ENCODE measurements at places on chromosomes 3 and 15. TPM values are rescaled to one million over a fixed set of nuclear protein-coding genes. Genes with fewer than 3 reads are reported as not detected.

GRCh38 chr3:5010706-5011554 is 31.7 kb downstream of the BHLHE40 start:
- DNase-seq: no peak

DNA sequence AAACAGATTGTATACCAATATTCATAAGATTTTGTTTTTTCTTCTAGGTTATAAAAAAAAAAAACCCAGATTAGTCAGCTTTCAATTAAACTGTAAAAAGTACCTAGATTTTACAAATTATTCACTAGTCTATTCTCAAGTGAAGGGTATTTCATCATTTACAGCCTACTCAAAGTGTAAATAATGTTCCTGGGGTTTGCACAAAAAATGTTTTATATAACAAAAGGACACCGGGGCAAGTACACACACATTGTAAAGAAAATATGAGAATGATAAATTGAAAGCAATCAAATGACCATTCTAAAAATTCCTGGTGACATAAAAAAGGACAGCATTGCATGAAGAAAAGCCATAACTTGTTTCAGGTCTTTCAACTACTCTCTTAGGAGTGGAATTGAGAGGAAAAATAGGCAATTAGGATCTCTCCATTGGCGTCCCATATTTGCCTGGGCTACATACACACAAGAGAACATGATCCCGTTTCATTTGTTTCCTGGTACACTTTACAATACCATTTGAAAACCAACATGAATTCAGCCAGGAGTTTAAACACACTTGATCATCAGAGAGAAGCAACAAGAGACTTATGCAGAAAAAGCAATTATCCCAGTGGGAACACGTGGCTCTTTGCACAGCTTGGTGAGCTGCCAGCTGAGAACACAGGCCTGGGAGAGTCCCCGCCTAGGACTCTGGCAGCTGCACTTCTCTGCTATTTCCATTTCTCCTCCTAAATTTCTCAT is 1039.2 kb downstream of the ROBO1 start:
- peak; percentile 62 for DNase-seq

GRCh38 chr3:134707908-134708597 is 57.2 kb upstream of the KY start:
- no peak for DNase-seq

DNA sequence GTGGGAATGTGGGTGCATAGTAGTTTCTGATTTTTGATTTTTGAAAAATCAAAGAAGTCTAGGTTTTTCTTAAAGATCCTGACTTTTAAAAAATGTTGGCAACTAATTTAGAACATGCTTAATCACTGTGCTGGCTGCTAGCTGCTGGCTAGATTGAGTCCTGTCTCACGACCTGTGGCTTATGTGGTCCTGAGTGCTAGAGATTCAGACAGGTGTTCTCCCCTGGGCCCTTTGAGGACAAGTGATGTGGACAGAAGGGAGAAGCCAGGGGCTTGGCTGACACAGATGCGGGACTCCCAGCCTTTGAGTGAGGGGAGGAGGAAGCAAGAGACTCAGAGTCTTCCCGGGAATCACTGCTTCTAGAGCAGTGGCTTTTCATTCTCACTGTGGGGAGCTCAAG is 47.5 kb downstream of the CORO2B start:
- DNase-seq: no peak

GRCh38 chr3:146200461-146201220 is 39.7 kb upstream of the PLOD2 start:
- no peak for DNase-seq

- no peak for DNase-seq
These were observed 5.2 kb downstream of the CAPN3 start for GRCh38 chr15:42364529-42364928.

DNA sequence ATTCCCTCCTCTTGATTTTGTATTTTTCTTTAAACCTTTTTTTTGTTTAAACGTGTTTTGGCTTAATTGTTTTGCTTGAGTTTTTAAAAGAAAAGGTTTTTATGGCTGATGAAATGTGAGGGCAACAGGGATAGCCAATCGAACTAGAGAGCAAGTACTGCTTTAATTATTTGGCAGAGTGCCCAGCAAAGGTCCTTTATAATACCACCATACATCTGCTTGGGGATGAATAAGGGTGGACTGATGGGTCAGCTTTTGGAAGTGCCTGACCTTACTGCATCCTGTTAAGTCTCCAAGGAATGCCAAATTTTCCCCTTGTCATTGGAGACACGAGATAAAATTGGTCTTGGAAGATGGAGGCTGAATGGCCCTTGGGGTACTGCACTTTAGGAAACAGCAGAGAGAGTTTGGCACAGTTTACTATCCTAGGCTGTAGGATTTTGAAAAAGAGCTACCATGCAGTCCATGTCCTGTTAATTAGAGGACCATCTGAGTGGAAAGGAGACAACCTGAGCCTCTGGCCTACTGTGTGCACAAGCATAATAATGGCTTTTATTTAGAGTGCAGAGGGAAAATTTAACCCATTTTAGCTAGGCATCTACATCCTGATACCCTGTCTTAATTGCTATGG is 19.8 kb upstream of the MTHFS start:
- DNase-seq: no peak

DNA sequence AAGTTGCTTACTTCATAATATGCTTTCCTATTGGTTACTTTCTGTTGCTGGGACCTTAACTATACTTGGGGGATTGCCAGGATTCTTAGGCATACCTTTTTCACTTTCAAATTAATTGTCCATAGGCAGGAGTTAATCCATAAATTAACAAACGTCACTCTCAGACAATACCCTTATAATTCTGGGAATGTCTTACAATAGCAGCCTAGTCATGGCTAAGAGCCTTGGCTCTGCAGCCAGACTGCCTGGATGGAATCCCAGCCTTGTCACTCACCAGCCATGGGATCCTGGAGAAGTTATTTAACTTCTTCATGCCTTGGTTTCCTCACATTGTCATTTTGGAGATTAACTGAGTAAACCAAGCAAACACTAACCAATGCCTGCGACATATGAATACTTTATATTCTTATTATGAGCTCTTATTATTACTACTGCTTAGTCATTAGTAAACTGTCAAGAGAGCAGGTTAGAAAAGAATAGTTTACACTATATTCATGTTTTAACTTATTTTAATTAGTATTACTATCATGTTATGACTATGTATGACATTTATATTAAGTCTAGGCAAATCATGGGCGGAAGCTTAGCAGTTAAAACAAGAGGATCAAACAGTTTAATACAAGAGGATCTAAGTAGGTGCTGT is 29.0 kb downstream of the GYG1 start:
- no peak for DNase-seq

DNA sequence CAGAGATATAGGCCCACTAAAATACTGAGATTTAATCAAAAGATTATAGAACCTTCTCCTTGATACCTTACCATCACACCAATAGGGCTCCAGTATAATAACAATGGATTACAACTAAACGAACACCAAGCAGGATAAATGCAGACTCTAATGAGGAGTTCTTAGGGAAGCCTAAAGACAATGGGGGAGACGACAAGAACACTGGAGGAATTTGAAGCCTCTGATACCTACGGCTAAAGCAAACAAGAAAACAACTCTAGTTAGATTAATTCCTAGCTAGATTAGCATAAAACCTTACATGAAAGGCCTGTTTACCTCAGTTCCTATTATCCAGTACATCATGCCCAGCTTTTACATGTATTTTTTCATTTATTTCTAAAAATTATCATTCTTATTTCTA is 35.1 kb downstream of the NGLY1 start:
- no peak for DNase-seq

GRCh38 chr3:147661916-147662315 is 252.8 kb downstream of the ZIC1 start:
- DNase-seq: no peak

- no peak for DNase-seq
These were observed 262.6 kb downstream of the MECOM start for GRCh38 chr3:169400874-169401273.

Gene B2M
- polyA plus RNA-seq: 682 TPM

Gene GORASP1
- polyA plus RNA-seq: 80.0 TPM

Gene GP5
- polyA plus RNA-seq: 0.61 TPM

Data from renal pelvis (tissue), 12 donors.